ENCODE measurements at places on chromosomes 3 and 15. TPM values are rescaled to one million over a fixed set of nuclear protein-coding genes. Genes with fewer than 3 reads are reported as not detected.

GRCh38 chr3:39275963-39276593 is 3.8 kb downstream of the CX3CR1 start:
- no peak for DNase-seq

GRCh38 chr3:14811684-14812083 is 7.1 kb upstream of the FGD5 start:
- DNase-seq, result no peak

DNA sequence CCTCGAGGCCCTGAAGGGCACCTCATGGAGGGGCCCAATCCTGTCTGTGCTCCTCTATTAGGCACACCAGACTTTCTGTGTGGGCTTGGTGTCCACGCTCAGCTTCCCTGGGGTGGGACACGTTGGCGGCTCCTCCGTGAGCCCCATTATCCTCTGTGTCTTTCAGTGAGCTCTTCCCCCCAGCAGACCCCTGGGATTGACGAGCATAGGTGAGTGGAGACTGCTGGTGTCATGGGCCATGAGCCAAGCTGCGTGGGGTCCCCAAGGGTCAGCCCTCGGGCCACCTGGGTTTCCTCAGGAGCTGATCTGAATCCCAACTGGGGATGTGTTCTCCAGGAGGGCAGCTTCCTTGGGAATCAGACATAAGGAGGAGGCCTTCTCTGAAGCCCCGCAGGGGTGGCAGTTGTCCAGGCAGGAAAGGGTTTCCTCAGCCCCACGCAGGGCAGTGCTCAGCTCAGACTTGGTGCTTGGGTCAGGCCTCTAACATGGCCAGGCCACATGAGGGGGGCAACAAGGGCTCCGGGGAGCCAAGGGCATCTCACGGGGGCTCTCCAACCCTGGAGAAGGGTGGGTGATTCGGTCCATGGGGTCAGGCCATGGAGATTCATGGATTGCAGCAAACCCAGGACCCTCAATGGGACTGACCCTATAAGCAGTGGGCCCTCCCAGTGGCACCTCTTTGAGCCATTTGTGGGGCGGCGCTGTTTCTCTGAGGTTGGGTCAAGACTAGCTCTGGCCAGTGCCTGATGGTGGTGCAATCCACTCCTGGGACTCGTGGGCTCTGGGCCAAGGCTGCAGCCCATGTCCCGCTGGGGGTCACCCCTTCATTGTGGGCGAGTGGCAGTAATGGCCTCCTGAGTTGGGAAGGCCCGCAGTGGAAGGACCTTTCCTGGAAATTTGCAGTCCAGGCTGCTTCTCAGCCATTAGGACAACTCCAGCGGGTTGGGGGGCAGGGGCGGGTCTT is 222.5 kb downstream of the SNRPN start:
- no peak for DNase-seq

C3orf22 gene
- not detected for polyA plus RNA-seq

DNA sequence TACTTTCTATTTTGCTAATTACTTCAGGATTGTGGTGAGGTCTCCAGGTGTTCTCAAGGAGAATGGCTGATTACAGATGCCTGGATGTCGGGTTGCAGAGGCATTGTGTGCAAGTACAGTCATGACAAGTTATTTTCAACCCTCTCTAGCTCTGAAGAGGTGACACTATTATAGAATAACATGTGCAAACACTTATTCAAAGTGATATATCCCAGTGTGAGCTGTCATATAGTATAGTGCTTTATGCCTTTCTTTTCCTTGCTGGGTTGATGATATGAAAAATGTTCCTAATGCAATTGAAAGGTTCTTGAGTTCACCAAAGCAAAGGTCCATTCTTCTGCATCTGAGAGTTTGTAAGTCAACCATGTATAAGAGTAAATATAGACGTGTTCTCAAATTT is 167.2 kb downstream of the SPATA16 start:
- no peak for DNase-seq

DNA sequence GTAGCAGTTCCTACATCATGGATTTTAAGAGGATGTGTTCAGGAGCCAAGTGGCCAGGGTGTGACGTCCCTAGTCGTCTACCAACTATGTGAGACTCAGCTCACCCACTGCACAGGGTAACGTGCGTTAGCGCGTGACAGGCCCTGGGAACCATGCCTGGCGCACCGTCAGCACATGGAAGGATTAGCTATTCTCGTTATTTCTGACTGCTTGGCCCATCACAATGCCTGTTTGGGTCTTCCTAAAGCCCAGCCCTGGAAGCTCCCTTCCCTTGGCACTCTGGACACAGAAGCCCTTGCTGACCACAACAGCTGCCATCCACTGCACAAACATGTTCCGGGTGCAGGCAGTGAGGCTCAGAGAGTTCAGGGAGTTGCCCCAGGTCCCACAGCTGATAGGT is 91.0 kb upstream of the RPL32 start:
- DNase-seq, result no peak

DNA sequence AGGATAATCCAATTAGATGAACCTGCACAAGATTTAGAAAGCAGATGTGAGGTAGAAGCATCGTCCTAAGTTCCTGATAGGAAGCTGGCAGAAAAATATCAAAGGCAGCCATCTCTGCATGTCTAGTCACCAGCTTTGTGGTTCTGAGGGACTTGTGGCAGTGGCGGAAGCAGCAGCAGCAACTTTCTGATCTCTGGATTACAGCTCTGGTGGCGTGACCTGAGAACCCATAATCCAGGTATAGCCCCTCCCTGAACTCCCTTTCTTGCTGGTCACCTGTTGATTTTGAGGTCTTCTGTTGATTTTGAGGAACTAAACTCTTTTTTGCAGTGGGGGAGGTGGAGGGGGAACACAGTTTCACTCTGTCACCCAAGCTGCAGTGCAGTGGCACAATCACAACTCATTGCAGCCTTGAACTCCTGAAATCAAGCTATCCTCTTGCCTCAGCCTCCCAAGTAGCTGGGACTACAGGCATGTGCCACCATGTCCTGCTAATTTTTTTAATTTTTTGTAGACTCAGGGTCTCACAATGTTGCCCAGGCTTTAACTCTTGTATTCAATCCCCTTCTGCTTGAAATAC is 7.9 kb downstream of the FSIP1 start:
- no peak for DNase-seq

DNA sequence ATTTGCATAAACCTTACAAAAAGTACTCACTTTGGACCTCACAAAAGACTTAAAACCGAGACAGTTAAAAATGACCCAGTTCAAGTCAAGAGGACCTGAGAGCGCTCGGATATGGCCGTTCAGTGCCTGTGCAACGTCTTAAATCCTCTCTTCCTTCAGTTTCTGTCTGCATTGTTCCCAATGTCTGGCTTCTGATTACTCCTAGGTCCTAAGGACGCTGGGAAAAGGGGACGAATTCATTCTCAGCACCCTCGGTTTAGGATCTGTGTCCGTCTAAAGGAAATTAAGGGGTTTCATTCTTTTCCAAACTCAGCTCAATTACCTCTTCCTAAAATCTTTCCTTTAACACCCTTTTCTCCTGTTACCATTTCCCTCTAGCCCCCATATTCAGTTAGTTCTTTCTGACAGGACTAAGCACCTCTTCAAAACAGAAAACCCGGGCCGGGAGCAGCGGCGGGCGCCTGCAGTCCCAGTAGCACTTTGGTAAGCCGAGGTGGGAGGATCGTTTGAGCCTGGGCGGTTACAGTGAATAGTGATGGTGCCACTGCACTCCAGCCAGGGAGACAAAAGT is 970 bp downstream of the DPPA4 start:
- no peak for DNase-seq

DAZL gene
- not detected for polyA plus RNA-seq

GRCh38 chr3:54283470-54283869 is 161.1 kb downstream of the CACNA2D3 start:
- DNase-seq, result no peak

ZIC1 gene
- not detected for polyA plus RNA-seq

DNA sequence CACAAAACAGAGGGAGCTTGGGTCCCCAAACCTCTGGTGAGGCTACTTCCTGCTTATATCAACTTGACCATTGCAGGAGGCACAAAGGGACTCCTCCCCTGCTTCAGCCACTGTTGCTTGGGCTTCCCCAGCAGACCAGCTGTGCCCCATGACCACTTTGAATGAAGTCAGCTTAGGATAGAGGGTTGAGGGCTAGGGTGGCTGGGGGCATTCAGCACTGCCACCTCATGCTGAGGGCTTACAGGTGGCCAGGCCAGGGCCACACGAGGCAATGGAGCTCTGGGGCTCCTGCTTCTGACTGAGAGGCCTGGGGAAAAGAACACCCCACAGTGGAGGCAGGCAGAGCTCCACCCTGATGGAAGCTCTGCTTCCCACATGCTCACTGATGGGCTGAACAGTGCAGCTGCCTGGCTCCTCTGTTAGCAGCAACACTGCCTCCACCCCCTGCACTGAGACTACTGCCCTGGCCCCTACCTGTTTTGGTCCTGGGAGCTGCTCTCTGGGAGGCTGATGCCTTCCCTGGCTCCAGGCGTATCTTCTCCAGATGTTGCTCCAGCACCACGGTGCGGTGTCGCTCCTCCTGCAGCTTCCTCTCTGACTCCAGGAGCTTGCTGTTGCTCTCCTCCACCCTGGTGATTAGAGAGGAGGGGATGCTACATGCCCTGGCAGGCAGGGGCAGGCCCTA is 10.2 kb upstream of the HHATL start:
- no peak for DNase-seq

DNA sequence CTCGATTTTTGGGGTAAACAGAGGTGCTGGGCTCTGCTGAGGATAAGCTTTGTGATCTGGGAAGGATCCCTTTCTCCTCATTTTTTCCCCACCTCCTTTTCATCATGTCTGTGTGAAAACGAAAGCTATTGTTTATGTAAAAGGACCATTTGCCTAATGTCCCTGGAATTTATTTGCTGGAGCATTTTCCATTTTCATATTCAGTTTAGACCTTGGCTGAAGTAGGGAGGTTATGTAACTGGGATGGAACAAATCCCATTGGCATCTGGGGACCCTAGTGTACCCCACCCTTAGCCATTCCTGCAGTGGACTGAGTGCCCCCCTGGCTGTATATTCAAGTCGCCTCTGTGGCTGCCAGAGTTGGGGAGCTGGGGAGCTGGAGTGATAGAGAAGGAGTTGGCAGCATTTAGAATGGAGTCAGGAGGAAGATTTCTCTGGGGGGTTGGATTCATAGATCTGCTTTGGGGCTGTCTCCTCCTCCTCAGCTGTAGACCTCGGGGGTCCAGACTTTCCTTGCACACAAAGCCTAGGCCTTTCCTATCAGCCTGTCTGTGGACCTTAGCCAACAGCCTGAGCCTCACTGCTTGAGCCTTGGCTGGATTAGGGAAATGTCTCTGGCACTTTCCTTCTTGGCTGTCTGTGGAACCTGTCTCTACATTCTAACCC is 270.4 kb upstream of the CTDSPL start:
- DNase-seq, result no peak

- no peak for DNase-seq
Measured at GRCh38 chr3:60009931-60010478, 960.2 kb upstream of the CFAP20DC start.

SLC22A13 gene
- 0.14 TPM for polyA plus RNA-seq

DNA sequence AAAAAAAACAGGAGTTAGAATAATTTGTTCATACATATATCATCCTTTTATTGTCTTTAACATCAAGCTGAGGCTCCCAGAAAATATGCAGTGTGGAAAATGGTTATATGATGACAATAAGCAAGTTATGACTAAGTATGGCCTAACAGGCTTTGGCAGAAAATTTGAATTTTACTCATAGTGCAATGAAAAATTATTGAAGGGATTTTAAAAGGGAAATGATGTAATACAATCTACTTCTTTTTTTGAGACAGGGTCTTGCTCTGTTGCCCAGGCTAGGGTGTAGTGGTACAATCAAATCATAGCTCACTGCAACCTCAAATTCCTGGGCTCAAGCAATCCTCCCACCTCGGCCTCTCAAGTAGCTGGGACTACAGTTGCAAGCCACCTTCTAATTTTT is 78.7 kb downstream of the FAIM start:
- no peak for DNase-seq

GRCh38 chr3:17070161-17070959 is 185.6 kb downstream of the PLCL2 start:
- no peak for DNase-seq

DNA sequence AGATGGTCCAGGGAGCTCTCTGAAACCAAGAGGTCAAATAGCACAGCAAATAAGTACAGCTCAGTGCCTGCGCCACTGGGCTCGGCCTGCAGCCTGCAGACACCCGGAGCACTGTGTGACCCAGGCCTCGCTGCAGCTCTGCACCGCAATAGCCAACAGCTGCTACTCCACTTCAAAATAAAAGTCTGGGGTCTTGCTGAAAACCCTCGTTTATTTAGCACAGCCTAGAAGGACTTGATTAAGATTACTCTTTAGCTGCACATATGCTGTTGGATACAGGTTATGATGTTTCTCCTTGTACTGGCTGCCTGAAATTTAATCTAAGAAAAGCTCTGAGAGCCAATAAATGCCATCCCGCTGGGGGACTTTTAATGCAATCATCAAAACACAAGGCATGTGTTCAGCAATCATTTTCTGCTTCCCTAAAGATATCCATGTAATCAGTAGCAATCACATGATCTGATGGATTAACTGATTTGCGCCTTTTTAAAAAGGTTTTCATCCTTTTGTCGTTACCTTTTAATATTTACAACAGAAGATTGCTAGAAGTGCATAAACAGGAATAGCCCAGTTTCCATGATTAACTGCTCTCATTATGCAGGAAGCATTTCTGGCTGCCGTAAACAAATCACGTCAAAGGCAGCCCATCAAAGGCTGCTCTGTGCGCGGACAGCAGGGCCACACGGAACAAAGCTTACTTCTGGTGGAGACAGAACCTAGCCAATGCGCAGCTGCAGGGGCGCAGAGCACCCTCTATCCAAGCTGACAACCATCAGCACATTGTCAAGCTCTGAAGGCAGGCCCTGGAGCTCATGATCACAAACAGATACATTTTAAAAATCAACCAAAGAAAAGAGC is 58.8 kb downstream of the CLASP2 start:
- DNase-seq, result peak; percentile 65

RTP1 gene
- not detected for polyA plus RNA-seq

GRCh38 chr3:143617050-143617449 is 231.2 kb downstream of the SLC9A9 start:
- no peak for DNase-seq

GRCh38 chr3:159185443-159186050 is 383.7 kb downstream of the MFSD1 start:
- DNase-seq, result no peak

MED12L gene
- 0.01 TPM for polyA plus RNA-seq

DNA sequence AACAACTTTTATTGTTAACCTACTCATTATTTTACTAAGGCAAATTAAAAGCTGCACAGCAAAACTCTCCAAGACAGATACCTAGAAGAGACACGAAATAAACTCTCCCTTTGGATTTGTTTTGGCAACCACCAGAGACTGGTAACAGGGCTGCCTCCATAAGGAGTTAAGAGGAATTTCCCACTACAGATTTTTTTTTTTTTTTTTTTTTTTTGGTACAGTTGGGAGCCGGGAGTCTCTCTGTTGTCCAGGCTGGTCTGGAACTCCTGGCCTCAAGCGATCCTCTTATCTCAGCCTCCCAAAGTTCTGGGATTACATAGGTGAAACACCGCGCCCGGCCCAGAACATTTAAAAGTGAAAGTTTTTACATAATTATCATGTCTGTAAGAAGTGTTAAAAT is 73.6 kb upstream of the VGLL4 start:
- peak; percentile 53 for DNase-seq

GRCh38 chr15:67003586-67003985 is 61.8 kb upstream of the SMAD3 start:
- DNase-seq, result peak; percentile 56
